ENCODE measurements at places on chromosomes 11 and 22.

DNA sequence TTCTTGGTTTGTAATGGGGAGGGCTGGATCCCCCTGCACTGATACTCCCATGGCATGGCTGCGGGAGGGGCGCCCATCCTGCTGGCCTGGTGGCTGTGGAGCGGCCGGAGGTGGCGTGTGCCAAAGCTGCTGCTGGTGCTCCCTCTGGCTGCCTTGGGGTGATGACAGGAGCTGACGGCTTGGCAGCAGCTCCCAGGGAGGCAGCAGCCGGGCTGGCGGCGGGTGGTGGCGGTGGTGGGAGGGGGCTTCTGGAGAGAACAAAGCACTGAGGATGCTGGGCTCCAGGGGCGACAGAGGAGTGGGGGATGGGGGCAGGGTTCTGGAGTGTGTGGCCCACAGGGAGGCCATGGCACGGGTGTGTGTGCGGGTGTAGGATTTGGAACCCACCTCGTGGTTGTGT is 11.4 kb upstream of the MPPED1 start:
- no peak overlapping the region for H3K27ac ChIP-seq
- H3K36me3 ChIP-seq: no peaks in the 10 kb centered on the region
- H3K27me3 ChIP-seq: peaks cover 3% of the 10 kb centered on the region
- H3K4me1 ChIP-seq: no peaks in the 10 kb centered on the region
- DNase-seq: no peak

DNA sequence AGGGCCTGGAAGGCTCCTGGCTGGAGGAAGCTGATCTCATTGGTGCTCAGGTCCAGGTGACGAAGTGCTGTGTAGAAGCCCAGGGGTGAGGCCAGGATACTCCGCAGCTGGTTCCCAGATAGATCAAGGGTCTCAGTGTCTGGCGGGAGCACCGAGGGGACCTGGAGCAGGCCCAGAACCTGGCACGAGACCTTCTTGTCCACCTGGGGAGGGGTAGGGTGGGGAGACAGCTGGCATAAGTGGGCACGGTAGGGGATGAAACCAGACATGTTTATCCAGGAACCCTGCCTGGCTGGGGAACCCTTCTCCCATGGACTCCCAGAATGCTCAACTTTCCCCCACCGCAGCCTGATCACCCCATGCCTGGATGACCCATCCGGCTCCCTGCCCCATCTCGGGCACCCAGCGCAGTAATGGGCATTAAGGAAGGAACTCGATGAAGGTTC is 9.2 kb downstream of the LRRC32 start:
- DNase-seq: no peak
- no peak overlapping the region for H3K4me3 ChIP-seq
- no peak overlapping the region for H3K27ac ChIP-seq
- H3K27me3 ChIP-seq: no peaks in the 10 kb centered on the region

DNA sequence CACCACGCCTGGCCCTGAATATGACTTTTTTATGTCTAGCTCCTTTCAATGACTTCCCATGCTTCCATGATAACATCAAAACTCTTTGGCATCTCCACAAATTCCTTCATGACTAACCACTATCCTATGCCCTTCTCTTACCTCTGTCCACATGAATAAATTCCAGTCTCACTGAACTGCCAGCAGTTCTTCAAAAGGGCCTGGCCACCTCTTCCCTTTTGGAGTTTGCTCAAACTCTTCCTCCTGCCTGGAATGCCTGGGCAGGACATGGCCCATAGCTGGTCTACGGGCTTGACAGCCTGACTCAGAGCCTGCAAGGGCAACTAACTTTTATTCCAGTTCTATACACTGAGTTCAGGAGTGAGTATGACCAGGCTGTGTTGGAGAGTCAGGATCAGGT is 41.8 kb upstream of the ZBTB16 start:
- no peaks in the 10 kb centered on the region for H3K36me3 ChIP-seq
- no peak overlapping the region for H3K4me3 ChIP-seq
- peak; percentile 48 for DNase-seq

DNA sequence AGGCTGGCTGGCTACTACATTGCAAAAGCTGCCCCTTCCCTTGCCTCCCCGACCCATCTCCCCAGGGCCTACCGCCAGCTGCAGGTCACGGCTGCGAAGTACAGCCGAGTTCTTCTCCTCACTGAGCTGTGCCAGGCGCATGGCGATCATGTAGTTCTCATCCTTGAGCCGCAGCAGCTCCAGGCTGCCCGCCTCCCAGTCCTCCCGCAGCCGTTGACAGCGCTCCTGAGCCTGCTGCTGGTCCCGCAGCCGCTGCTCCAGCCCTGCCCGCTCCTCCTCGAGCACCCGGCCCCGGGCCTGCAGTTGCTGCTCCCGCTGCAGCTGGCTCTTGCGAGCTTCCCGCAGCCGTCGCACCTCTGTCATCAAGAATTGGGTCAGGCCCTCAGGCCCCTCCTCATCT is 3.3 kb downstream of the CARD10 start:
- H3K36me3 ChIP-seq: no peaks in the 10 kb centered on the region
- no peaks in the 10 kb centered on the region for H3K27me3 ChIP-seq
- no peak for DNase-seq
- peaks cover 11% of the 10 kb centered on the region for H3K4me1 ChIP-seq

DNA sequence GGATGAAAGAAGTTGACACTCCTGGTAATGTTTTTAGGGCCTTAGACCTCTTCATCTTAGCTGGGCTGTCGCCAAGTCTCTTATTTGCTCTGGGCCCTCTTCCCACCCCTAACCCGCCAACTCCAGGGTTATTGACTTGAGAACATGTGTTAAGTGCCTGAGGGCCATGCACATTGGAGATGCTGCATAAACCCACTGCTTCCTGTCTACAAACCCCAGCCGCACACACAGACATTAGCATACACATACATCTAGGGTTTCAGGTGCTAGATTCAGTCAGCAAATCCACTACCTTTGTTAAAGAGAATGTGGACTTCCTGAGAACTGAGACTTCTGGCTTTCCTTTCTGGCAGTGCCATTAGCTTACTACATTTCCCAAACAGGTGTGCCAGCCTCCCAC is 817 bp downstream of the PANX3 start:
- DNase-seq: no peak
- H3K36me3 ChIP-seq: no peaks in the 10 kb centered on the region
- 0 out of 2 replicates have a peak, but pooled peaks cover 1% of the 10 kb centered on the region for H3K27me3 ChIP-seq
- H3K27ac ChIP-seq: no peak overlapping the region
- no peak overlapping the region for H3K4me3 ChIP-seq
- no peaks in the 10 kb centered on the region for H3K4me1 ChIP-seq

- no peaks in the 10 kb centered on the region for H3K4me1 ChIP-seq
- no peak for DNase-seq
- no peaks in the 10 kb centered on the region for H3K36me3 ChIP-seq
These were observed 67.3 kb upstream of the GRK3 start for GRCh38 chr22:25497181-25497641.

DNA sequence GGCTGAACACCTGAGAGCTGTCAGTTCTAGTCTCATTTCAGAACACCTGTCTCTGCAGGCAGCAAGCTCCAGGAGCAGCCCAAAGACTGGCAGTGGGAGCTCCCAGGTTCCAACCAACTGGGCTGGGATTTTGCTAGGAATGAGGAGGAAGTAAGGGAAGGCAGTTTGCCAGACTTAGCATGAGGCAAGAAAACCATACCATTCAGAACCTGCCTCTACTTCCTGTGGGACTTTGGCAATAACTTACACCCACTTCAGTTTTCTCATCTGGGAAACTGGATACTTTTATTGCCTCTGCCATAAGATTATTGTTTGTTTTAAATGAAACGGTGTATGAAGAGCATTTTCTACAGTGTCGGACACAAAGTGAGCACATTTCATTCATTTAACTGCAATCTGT is 363.7 kb upstream of the ISX start:
- no peak overlapping the region for H3K4me3 ChIP-seq
- no peaks in the 10 kb centered on the region for H3K4me1 ChIP-seq
- no peak for DNase-seq
- no peaks in the 10 kb centered on the region for H3K27me3 ChIP-seq
- no peaks in the 10 kb centered on the region for H3K36me3 ChIP-seq

DNA sequence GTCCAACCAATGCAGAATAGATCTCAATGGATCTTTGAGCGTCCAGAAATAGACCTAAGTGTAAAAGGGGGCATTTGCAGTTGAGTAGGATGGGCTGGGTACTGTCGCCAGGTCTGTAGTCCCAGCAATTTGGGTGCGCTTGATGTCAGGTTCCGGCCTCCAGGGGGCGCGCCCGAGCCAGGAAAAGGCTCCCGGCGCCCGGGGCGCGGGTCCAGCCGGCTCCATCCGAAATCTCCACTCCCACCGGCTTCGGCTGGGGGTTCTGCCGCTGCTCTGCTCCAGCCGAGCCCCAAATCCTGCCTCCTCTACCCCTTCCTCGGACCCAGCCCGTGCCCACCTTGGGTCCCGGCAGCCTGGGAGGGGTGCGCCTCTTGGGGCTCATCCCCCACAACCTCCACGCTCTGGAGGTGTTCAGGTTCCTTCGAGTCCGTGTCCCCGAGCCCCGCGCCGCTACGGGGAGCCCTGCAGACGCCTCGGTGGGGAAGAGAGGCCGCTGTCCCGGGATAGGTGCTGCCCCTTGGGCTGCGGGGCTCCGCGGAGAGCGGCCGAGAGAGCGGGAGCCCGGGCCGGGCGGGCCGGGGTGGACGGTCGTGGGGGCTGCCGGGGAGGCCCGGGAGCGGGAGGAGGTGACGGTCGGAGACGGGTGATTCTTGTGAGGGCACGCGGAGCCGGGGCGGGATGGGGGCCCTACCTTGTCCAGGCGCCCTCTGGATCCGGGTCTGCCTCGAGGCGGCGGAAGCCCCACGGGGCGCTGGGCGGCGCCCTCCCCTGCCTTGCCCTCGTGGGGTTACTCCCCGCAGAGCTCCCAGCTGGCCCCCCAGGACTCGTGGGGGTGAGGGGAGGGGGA is 13.0 kb upstream of the CYB5R3 start:
- peak overlapping the region; percentile 72 for H3K4me3 ChIP-seq
- H3K4me1 ChIP-seq: no peaks in the 10 kb centered on the region
- H3K36me3 ChIP-seq: no peaks in the 10 kb centered on the region

DNA sequence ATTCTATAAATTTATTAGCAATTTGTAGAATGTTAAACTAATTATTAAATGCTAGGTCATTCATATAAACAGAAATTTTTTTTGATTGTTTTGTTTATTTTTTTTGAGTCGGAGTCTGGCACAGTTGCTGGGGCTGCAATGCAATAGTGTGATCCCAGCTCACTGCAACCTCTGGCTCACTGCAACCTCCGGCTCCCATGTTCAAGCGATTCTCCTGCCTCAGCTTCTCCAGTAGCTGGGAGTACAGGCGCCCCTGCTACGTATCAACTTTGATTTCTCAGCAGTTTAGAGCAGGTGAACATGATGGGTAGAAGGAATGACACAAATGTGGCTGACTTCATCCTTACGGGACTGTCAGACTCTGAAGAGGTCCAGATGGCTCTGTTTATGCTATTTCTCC is at the start of gene OR8H3:
OR8H3 (plus strand) TSS at position 301 of the 400 bp plus-strand sequence; CDS start at position 301, 0 bp downstream.
- H3K36me3 ChIP-seq: no peaks in the 10 kb centered on the region
- H3K4me1 ChIP-seq: no peaks in the 10 kb centered on the region
- no peak for DNase-seq
- H3K27me3 ChIP-seq: no peaks in the 10 kb centered on the region
- H3K27ac ChIP-seq: no peak within 1 kb of the TSS
- H3K4me3 ChIP-seq: no peak within 1 kb of the TSS

DNA sequence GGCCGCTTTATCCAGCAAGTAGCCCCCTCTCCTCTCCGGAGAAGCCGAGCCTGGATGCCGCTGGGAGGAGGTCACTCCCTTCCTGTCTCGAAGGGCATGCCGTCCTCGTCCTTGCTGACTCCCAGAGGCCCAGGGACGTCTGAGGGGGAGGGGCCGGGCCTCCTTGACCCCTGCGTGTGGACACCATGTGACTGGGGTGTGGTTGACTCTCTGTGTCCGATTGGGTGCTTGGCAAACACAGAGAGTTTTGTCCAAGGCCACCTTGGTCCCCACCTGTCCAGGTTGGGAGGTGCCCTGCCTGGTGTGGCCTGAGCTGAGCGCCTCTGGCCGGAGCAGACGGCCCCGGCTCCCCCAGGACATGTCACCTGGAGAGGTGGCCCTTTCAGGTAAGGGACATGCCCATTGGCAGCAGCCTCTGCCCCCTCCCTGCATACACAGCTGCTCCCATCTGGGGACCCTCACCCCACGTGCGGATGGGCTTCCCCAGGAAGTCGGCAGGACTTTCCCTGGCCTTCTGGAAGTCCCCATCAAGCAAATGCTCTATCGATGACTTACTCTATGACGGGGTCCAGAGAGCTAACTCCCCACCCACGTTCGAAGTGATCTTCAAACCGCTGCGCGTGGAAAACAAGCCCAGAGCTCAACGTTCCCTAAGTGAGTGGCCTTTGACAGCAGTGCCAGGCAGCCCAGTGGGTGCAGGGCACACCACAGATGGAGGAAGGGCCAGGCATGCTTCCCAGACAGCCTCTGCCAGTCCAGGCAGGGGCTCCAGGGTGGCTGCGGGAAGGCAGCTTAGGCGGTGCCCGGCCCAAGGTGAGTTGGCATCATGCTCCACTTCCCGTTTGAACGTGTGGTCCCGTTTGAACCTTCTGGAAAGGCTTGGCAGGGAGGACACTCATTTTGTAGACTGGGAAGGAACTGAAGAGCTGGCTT is at the start of gene SMIM38:
SMIM38 (plus strand) TSS at position 634 of the 933 bp plus-strand sequence. CDS start 1,912 bp downstream, outside the sequence.
- no peak within 1 kb of the TSS for H3K27ac ChIP-seq
- DNase-seq: no peak
- H3K4me1 ChIP-seq: peaks cover 5% of the 10 kb centered on the region
- no peaks in the 10 kb centered on the region for H3K36me3 ChIP-seq
- H3K4me3 ChIP-seq: no peak within 1 kb of the TSS

DNA sequence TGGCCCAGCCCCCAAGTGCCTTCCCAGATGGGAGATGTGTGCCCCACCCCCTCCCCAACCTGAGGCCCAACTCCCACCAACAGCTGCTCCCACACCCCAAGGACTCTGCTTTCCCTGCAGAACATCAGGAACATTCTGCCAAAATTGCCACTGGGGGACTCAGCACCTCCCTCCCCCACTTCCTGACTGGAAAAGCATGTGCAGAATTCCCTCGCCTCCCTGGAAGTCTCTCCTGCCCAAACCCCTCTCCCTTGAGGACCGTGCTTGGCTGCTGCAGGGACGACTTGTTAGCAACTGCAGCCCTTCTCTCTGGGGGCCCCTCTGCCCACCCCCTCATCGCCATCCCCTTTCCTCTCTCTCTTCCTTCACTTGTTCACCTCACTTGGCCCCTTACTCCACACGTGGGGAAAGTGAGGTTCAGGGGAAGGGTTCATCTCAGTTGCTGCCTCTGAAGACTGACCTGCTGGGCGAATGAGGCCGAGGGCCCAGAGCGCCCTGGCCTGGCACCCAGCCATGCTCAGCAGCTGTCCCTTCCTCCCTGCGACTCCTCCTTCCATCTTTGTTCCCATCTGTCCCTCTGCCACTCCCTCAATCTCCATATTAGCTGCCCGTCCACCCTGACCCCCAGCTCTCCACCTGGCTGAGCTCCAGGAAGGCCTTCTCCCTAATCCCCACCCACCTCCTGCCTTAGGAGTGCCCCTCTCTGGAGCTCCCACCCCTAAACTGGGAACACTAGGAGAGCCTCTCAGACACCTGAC is 105.1 kb downstream of the CHST1 start:
- no peak for DNase-seq
- H3K27me3 ChIP-seq: peaks cover 16% of the 10 kb centered on the region
- no peaks in the 10 kb centered on the region for H3K4me1 ChIP-seq
- no peak overlapping the region for H3K27ac ChIP-seq
- H3K4me3 ChIP-seq: no peak overlapping the region

DNA sequence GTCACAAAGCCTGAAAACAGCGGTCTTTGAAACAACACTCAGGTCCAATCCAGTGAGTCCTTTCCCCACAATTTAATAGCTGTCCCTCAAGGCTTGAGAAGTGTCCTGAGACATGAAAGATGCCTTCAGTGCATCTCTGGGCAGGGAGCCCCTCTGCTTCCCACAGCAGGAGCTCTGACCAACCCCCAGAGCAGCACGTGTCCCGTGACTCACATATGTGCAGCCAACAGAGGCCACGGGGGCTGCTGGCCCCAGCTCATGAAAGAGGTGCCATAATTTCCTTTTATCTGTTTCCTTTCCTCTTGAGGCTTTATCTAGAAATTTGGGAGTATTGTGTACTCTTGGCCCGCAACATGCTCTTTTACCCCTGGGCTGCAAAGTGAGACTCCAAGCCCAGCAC is 33.2 kb upstream of the LMO1 start:
- no peak overlapping the region for H3K27ac ChIP-seq
- DNase-seq: no peak
- H3K27me3 ChIP-seq: peaks cover 7% of the 10 kb centered on the region
- no peaks in the 10 kb centered on the region for H3K4me1 ChIP-seq
